Amygdala (tissue), 56 donors: ENCODE measurements at places on chromosomes 11 and 22.

- DNase-seq: peak; percentile 73
These were observed 47.0 kb upstream of the SUSD2 start for GRCh38 chr22:24134090-24134846.

DNA sequence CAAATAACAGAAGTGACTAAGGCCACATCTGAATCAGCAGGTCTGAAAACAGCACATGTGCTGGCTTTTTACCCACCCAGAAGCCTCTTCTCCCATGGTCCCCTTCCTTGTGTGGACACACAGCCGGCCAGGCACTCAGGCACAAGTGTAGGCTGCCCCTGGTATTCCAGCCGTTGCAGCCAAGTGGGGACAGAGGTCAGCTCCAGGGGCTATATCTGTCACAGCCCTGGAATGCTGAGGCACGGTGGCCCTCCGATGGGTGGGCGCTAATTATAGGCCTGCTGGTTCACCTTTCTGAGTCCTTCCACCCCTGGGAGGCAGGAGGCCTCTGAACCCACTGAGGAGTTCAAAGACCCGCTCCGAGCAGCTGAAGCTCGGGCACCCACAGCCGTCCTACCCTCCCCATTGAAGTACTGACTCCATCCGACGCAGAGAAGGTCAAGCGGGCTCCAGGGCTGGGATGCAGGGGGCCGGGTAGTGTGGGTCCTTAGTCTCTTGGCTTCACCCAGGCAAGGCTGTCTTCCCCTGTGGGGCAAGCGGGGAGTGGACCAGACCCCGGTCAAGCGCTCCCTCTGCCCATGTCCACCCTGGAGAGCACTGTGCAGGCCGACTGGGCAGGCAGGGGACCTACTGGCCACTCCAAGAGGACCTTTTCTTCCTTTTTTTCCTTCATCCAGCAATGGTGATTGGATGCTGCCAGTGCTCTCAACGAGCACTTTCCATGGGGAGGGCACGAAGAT, 14.3 kb downstream of the FGF3 start:
- no peak for DNase-seq

- no peak for DNase-seq
These were observed 1.9 kb downstream of the C11orf21 start for GRCh38 chr11:2299773-2300172.

GRCh38 chr11:70464509-70465361, 66.4 kb downstream of the CTTN start:
- no peak for DNase-seq

GRCh38 chr22:30902496-30903357, 65.8 kb downstream of the MORC2 start:
- no peak for DNase-seq

- DNase-seq: no peak
These were observed 39.7 kb upstream of the DRD2 start for GRCh38 chr11:113514856-113515255.

DNA sequence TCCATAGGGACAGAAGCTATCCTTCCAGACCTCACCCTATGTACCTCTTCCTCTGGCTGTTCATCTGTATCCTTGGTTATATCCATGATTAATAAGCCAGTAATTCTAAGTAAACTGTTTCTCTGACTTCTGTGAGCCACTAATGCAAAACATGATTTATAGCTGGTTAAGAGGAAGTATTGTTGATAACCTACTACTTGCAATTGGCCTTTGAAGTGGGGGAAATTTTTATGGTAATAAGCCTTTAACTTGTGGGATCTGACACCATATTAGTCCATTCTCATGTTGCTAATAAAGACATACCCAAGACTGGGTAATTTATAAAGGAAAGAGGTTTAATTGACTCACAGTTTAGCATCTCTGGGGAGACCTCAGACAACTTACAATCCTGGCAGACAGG, 21.9 kb downstream of the CASP12 start:
- DNase-seq: no peak

DNA sequence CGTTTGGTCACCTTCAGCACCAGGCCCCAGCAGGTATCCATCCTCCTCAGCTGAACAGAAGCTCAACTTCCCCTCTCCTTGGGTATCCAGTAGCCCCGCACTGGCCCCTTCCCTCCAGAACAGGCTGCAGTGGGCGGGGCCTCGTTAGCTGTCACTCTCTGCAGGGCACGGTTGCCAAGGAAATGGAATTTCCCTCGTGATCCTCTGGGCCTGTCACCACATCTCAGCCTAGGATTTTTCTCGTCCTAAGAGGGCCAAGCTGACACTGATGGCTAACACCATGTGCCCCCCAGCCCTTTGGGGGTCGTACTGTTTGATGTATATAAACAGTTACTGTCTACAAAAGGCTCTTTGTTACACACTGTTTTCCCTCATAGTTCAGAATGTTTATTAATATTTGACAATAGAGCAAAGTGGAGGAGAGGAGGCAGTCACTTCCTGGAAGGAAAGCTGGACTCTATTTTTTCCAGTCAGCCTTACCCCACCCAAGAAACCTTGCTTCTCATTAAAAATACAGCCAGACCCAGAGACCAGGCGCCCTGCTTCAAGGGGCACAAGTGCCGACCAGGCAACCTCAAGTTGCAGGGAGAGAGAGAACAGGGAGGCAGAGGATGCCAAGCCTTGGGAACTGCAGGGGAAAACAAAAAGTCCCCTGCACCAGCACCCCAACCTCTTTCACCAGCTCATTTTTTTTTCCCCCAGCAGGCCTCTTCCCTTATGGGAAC, 44.5 kb downstream of the FEZ1 start:
- peak; percentile 93 for DNase-seq

GRCh38 chr11:79626135-79627075, 185.6 kb upstream of the TENM4 start:
- no peak for DNase-seq

- no peak for DNase-seq
These were observed 83.7 kb downstream of the KCNQ1 start for GRCh38 chr11:2528301-2529050.

- DNase-seq: no peak
These were observed 31.7 kb upstream of the PARVB start for GRCh38 chr22:43992331-43992821.

DNA sequence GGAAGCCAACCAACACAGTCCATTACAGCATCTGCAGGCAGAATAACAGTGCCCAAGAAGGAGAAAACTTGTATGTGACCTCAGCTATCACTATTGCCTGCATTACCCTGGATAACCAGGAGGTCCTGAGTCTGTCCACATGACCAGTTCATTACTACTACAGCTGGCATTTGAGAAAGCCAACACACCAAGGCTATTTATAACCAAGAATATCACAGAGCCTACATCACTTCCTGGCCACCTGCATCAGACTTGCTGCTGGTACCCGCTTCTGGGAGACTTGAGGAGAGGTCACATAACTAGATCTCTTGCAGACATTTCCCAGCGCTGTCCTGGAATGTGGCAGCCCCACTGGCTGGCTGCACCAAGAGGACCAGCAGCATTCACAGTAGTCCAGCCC, 11.1 kb upstream of the OR56B4 start:
- DNase-seq: no peak

- DNase-seq: no peak
These were observed 7.5 kb downstream of the SUSD2 start for GRCh38 chr22:24188705-24189248.

- DNase-seq: no peak
These were observed 67.3 kb upstream of the CSNK2A3 start for GRCh38 chr11:11420191-11420898.

DNA sequence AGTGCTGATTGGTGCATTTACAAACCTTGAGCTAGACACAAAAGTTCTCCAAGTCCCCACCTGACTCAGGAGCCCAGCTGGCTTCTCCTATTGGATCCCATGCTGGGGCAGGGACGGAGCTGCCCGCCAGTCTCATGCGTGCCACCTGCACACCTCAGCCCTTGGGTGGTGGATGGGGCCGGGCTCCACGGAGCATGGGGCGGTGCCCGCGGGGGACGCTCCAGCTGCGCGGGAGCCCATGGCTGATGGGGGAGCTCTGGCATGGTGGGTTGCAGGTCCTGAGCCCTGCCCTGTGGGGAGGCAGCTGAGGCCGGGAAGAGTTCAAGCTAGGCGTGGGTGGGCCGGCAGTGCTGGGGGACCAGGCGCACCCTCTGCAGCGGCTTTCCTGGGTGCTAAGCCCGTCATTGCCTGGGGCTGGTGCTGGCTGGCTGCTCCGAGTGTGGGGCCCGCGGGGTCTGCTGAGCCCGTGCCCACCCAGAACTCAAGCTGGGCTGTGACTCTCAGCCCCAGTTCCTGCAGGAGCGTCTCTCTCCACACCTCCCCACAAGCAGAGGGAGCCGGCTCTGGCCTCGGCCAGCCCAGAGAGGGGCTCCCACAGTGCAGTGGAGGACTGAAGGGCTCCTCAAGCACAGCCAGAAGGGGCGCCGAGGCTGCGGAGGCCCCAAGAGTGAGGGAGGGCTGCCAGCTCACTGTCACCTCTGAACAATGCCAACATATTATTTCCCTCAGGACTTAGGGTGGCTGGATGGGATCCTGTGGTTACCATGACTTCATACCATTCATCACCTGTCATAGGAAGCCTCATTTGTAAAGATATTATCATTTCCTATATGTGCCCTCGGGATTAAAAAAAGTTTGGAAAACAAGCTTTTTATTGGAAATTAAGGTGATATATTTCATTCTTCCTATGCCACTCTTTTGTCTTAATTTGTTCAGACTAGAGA, 688.7 kb downstream of the ETS1 start:
- no peak for DNase-seq

GRCh38 chr11:26730414-26731083, 8.7 kb upstream of the SLC5A12 start:
- DNase-seq: no peak

DNA sequence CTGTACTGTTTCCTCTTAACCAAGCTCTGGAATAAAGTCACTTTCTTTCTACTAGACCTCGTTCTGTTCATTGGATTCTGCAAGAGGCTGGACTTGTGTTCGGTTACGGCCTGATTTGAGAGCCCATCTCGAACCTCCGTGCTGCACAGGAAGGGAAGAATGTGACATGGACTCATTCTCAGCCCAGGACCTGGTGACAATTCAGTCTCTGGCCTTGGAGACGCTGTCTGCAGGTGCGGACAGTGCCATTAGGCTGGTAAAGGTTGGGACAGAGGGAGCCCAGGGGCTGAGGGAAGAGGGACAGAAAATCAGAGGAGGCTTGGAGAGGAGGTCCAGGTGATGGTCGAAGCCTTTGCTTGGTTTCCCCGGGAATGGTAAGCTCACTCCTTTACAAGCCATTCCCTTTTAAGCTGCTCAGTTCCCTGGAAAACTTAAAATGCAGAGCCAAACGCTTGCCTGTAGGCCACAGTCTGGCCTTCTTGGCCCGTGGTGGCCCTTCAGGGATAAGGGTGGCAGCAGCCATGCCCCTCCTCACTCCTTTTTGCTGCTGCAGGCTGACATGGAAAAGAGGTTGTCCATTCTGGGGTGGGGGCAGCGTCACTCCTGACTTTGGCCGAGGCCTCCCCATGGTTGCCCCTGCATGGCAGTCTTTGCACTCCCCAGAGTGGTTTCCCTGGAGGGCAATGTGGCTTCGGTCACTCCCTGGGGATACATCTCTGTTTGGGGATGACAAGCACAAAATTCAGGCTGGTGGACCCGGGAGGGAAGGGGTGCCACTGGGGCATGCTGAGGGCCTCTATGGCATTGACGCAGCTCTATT, 52.3 kb downstream of the SHISAL1 start:
- DNase-seq: no peak

- DNase-seq: no peak
These were observed 1.8 kb upstream of the PPP1R14B start for GRCh38 chr11:64248578-64248977.

- DNase-seq: no peak
These were observed 12.7 kb upstream of the RGL4 start for GRCh38 chr22:23678133-23678532.

DNA sequence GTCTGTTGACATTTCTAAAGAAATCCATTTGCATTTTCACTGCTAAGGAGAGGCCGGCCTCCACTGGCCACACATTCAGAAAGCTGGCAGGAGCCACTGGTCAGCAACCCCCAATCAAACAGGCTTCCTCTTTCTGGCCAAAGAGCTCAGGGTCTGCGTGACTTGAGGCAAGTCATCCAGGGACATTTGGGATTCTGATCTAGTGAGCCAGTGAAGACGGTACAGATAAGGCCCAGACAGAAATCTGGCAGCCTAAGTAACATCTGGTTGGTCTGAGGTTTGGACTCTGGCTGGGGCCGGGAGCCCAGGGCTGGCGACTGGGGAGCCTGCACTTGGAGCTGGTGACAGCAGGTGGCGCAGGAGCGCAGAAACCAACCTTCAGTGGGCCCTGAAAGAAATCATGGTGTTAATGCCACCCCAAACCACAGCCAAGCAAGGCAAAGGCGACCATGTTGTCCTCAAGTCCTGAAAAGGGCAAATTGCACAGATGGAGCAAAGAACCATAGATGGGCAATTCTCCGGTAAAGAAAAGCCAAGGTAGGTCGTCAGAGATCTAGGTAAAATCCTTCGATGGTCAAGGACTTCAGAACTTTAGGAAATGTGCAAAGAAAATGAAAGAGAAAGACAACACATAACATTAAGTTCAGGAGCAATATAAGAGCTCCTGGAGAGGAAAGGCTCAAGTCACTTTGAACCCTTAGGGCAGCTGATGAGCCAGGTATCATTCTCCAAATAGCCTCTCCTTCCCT, 99.4 kb upstream of the BLID start:
- peak; percentile 22 for DNase-seq

- DNase-seq: no peak
These were observed 126.2 kb downstream of the BCR start for GRCh38 chr22:23306438-23306921.

- DNase-seq: no peak
These were observed 30.1 kb upstream of the TMEM45B start for GRCh38 chr11:129785383-129786111.

DNA sequence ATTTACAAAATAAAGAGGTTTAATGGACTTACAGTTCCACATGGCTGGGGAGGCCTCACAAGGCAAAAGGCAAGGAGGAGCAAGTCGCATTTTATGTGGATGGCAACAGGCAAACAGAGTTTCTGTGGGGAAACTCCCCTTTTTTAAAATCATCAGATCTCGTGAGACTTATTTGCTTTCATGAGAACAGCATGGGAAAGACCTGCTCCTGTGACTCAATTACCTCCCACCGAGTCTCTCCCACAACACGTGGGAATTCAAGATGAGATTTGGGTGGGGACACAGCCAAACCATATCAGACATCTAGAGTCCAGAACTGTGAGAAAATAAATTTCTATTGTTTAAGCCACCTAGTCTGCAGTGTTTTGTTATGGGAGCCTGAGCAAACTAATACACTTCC, 80.8 kb downstream of the ME3 start:
- no peak for DNase-seq
